ENCODE measurements at places on chromosomes 11 and 22.

DNA sequence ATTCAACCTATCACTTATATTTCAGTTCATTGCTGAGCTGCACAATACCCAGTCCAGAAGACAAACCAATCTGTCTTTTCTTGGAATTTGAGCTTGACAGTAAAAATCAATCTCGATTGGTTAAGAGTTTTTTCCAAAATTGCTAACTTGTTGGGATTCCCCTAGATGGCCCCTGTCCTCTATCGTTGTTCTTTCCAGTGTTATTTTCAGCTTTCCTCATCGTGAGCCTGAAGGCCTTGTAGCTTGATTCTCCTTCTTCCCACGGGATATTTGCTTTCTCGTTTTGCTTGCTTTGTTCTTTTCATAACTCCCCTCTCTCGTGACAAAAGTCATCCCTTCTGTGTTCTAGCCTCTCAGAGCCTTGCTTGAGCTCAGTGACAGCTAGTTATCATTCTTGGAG is 3.1 kb downstream of the OR8B8 start:
- no peak for DNase-seq

DNA sequence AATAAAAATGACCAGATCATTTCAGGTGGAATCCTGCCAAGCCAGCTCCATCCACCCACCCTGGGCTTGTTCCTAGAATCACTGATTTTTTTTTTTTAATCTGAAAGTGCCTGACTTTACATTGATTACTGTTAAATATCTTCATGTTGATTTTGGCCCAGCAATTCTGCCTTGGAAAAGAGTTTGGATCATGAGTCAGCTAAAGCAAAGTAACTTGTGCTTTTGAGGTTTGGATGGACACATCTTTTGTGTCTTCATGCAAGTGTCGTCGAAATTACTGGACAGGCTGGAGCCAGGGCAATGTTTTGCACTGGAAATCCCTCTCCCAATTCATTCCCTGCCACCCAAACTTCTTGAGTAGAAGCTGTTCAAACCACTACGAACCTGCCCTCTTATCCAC is 164.0 kb upstream of the SYT13 start:
- DNase-seq: no peak

- DNase-seq: no peak
Measured at GRCh38 chr22:37710675-37711074, 13.8 kb downstream of the TRIOBP start.

DNA sequence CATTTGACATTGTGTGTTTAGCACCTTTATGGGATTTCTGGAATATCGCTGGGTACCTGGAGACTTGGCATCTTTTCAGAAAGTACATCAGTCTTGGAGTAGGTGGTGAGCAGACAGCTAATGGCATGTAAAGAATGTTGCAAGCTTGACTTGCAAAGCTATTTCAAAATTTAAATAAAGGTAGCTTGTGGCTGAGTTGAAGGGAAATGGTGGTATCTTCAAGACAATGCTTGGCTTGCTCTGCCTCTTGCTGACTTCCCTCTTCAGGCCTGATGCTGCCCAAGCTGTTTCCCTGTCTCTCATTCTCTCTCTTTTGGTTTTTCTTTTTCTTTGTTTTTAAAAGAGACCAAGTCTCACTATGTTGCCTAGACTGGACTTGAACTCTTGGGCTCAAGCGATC is 13.2 kb downstream of the ZNRF3 start:
- no peak for DNase-seq

DNA sequence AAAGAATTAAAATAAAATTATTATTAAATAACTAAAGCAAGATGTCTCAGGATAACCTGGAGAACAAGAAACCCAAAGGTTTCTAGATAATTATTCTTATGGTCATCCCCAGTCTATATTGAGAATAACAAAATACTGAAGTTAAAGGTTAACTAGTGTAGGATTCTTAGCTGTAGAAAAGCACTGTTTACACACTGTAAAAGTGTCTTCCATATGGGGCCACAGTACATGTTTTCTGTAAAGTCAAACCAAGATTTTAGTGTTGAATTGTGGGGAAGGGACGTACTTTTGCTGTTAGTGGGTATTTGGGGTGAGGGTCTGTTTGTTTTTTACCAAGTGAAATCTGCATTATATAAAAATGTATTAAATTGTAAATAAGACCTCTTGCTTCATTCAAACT is 47.5 kb upstream of the SOX6 start:
- no peak for DNase-seq

DNA sequence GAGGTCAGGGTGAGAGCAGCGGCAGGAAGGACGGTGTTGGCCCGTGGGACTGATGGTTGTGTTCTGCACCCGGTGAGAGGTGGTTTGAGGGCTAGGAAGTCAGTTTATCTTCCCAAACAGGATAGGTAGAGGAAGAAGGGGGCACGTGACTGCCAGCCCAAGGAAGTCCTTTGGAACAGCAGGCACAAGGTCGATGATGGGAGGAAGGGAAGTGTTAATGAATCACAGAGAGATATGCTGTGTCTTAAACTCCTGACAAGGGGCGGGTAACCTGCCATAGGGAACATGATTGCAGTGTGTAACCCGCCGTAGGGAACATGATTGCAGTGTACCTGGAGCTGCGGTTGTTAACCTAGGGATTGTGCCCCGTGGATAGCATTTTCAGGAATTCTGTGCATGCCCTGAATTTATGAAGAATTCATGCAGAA is 49.0 kb downstream of the PRR5L start:
- no peak for DNase-seq

- DNase-seq: no peak
Measured at GRCh38 chr22:22545084-22545483, 14.0 kb downstream of the PRAME start.

GRCh38 chr22:25824828-25825423 is 82.9 kb downstream of the MYO18B start:
- DNase-seq: no peak

DNA sequence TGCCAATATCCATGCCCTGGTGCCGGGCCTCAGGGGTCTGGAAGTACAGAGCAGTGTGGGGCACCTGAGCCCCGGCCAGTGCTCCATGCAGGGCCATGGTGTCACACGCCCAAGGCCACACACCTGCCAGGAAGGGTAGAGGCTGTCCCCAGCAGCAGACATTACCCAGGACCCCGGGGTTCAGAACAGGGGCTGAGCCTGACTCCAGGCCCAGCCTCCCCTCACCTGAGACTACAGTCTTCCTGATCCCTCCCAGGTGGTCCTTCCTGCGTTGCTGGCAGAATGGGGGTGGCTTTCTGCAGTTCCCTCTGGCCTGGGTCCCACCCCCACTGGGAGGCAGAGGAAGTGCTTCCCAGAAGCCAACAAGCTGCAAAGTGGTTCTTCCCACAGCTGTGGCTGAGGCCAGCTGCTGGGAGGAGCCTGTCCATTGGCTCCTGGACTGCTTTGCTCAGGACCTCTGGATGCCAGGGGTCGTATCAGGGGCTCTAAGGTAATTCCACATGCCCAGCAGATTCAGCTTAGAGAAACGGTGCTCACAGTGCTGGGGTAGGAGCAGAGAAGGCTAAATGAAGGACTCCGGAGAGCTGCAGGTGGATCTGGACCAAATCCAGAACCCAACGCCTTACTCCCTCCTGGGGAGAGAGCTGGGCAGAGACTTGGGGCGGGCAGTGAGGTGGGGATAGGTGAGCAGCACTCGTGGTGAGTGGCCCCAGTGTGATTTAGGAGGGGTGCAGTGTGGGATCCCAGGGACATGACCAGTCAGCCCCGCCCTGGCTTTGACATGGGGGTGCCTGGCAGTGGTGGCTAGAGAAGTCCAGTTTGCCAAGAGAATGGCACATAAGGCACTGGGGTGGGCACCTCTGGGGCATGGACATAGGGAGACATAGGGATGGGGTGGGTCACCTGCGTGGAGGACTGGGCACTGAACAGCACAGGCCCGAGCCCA is 12.6 kb downstream of the TCIRG1 start:
- no peak for DNase-seq

DNA sequence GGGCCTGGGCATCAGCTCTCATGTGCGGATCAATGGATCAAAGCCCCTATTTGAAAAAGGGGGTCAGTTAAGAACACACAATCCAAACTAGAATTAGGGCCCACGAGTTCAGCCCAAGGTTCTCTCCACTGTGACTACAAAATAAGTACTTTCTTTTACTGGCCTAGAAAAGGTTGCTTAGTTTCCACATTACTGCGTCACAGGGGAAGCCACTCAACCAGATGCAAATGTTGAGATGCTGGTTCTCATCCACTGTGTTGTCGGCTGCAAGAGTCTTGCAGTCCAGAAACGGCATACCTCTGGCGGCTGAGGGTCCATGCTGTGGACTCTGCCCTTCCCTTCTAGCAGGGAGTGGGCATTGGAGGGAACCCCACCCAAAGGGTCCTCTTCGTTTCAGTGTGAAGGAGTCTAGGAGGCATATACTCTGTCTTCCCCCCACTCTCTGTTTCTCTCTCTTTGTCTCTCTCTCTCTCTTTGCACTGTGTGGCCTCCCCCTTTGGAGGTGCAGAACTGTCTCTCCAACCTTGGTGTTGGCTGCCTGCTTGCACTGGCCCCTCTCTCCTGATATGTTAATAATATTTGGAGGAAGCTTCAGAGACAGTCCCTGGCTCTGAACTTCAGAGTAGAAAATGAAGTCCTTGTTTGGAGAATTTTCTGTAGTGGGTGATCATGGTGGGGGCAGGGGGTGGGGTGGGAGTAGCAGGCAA is 99.0 kb upstream of the NNMT start:
- no peak for DNase-seq

DNA sequence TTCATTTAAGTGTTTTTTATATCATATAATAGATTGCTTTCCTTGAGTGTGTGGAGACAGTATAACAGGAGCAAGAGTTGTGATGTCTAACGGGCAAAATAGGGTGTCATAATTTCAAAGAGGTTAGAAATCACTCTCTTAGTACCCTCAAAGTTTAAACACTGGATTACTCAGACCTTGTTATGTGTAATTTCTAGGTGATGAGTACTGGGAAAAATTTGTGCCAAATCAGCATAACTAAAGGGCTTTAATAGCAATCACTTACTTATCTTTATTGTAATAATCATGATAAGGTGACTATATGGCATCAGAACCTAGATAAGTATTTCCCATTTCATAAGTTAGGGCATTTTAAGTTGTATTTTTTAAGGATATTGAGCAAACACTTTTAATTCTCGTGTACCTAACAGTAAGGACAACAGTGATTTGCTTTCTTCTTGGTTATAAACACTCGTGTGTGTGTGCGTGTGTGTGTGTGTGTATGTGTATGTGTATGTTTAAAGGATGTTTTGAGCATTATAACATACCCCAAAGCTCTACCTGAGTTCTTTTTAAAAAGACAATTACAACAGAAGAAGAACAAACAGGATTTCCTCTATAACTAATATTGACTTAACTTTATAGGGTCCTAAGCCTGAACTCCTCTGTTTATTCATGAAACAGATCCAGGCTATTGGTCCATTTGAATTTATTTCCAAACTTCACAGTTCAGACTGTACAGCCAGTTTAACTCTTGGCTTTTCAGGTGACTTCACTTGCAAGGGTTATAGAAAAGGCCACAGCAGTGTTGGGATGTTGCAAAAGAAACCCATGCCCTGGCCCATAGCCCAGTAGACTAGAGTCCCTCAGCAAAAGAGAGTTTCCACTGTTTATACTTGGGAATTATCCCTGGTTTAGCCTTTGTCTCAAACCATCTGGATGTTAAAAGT is 23.7 kb upstream of the PDE3B start:
- no peak for DNase-seq

DNA sequence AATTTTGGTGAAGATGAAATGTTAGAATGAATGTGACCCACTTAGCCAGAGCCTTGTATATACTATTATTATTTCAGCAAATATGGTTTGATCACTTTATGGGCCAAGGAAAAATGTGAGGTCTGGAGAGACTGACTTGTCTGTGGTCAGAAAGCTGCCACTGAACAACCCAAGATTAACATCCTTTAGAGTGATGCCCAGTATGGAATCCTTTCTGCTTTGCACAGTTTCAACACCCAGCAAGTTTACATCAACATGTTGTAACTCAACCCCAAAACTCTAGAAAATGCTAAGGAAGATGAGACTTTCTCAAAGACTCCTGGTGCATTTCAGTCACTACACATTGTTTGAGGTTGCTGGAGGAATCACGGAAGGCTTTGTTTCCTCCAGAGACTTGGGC is 107.7 kb downstream of the SNX19 start:
- DNase-seq: no peak

GRCh38 chr11:115869780-115870431 is 365.7 kb upstream of the CADM1 start:
- no peak for DNase-seq

GRCh38 chr11:19013181-19013857 is 47.2 kb downstream of the MRGPRX2 start:
- DNase-seq: no peak

DNA sequence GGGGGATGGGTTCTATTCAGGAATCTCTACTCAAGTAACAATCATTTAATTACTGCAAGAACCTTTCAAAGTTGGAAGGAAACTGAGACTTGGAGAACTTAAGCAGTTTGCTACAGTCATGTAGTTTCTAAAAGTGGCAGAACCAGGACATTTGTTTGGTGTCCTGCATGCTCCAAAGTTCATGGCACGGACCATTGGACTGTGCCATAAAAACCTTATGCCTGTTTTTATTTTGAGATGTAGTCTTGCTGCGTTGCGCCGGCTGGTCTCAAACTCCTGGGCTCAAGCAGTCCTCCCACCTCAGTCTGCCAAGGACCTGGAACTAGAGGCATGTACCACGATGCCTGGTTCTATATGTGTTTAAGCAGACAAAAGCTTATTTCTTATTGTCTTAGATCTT is 18.6 kb upstream of the AIFM3 start:
- no peak for DNase-seq

DNA sequence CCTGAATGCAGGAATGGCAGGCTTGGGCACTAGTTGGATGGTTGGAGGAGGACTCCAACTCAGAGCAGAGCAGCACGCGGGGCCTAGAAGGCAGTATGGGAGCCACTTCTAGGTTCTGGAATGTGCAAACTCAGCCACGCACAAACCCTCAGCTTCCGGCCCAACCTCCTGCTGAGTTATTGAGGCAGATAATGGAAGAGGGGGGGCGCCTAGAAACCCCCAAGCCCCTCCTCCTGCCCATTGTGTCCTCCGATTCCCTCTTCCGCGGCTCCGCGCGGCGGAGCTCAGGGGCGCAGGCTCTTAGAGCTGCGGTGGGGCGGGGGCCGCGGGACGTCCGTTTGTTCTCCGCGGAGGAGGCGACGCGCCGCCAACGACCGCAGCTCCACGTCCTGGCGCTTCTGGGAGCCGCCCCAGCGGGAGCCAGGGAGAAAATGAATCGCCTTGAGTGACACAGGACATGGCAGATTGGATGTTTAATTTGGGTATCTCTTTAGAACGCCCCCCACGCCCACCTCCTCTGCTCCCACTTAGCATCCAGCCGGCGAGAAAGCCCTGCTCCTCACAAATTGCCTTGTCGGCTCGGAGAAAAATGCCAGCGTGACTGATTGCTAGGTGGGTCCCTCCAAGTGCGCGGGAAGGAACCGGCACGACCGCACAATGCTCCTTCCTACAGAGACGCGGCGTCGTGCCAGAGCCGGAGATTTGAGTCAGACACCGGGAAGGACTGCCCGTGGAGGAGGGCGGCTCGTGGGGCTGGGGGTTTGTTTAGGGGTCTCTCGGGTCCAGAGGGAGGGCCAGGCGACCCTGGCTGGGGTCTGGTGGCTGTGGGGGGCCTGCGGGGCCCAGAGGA is 144.6 kb downstream of the NECTIN1 start:
- no peak for DNase-seq

- DNase-seq: peak; percentile 38
Measured at GRCh38 chr11:60915248-60915914, 1.4 kb downstream of the TMEM109 start.

GRCh38 chr11:126963603-126964363 is 36.8 kb downstream of the KIRREL3 start:
- no peak for DNase-seq
